Naive thymus-derived CD4-positive, alpha-beta T cell (primary cell): ENCODE measurements at places on chromosomes 4 and X.
A peak's percentile ranks its signal among the peaks of the same experiment; 100 is the strongest.

DNA sequence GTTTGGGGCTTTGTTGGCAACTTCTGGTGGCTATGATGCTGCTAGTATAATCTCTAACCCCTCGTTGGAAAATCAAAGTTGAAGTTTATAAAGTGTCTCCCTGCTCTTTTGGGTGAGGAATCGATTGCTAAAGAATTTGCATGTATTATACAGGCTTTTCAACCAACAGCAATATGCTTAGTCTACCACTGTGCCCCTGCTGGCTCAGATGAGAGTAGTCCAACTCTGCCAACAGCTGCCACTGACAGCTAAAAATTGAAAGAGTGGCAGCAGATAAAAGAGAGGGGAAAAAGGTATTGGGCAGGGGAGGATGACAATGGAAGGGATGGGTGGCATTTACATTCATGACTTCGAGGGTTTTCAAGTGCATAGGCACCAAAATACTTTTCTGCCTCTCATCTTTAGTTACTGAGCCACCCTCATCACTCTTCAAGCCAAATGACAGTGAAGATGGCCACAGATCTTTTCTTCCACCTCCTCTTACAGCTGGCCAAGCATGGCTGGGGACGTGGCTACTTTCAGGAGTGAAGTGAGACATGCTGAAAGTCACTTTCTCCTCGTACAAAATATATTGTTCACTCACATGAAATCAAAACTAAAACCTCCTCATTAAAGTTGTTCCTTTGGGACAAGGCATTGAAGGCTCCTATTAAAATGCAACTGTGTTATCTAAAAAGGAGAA is 2.7 kb upstream of the GRIA3 start:
- no peak for DNase-seq

GRCh38 chr4:24979554-24979953 is 51.2 kb downstream of the LGI2 start:
- DNase-seq = no peak

- DNase-seq = no peak
Observed at GRCh38 chr4:4865705-4866123, 6.2 kb downstream of the MSX1 start.

DNA sequence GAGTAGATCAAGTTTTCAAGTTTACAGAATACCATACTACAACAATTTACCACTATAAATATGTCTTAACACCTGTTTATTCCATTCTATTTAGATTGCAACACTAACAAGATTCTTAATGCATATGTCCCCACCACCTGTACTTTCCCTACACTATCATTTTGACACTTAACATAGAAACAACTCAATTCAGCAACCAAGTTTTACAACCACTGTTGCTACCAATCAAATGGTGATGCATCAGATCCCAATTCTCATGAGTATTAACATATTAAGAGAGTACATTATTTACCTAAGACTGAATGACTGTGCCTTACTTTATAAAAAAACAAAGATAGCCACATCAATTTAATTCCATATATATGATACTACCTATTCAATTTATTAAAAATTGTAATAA is 49.4 kb downstream of the EIF4E start:
- DNase-seq = no peak

DNA sequence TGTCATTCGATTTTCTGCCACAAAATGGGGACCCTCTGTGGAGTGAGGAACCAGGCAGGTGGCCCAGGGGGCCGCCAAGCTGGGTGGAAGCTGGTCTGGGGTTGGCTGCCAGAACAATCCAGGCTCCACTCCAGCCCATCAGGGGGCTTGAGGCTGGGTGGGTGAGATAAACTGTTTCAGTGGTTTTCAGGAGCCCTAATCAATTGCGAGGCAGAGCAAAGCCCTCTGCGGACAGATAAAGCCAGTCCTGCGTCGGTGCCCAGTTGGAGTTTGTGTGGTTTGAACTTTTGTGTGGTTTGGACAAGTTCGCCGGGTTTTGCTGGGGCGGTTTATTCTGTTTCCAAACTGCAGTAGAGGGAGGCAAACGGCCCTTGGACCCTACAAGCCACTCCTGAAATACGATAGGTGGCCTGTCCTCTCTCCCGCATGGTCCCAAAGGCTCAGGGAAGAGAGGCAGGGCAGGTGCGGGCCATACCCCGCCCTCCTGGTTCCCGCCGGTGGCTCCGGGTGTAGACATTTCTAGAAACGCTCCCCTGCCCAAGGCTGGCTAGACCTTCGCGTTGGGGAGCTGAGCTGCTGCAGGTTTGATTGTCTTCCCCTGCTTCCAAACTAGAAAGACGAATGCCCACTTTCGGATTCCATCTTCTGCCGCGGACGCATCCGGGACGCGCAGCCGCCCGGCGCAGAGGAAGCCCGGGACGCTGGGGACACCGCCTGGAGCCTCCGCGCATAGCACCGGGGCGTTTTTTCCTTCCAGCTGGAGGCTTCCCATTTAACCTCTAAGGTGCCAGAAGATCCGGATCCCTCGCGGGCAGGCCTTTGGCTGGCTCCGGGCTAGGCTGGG is 169.0 kb upstream of the BCOR start:
- peak; percentile 48 for DNase-seq

DNA sequence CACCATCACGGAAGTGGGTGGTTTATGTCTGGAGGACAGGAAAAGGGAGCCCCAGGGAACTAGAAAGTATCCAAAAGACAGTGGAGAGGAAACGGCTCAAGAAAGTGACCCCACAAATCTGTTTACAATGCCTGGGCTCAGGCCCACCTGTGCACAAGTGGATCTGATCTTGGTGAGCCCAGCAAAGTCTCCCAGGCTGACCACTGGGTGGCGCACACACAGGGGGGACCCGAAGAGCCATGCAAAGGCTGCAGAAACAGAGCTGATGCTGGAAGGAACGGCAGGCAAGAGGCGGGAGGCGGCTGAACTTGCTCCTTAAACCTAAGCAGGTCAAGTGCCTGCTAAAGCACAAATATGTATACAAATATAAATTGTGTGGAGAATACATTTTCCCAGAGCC is 9.6 kb downstream of the HAUS7 start:
- peak; percentile 35 for DNase-seq

GRCh38 chr4:88037447-88037846 is 30.0 kb downstream of the PKD2 start:
- no peak for DNase-seq
